ENCODE measurements at places on chromosomes 2 and 18. TPM values are rescaled to one million over a fixed set of nuclear protein-coding genes. Genes with fewer than 3 reads are reported as not detected.

EMILIN2 gene
- 22.5 TPM for total RNA-seq

GRCh38 chr2:203533676-203534591, 1.2 kb downstream of the RAPH1 start:
- no peak for DNase-seq

FARP2 gene
- 20.1 TPM for total RNA-seq

NFATC1 gene
- 13.2 TPM for total RNA-seq

LMAN2L gene
- 22.7 TPM for total RNA-seq

Data from heart left ventricle (tissue), 16 donors.